ENCODE measurements at places on chromosomes 3 and 15. TPM values are rescaled to one million over a fixed set of nuclear protein-coding genes. Genes with fewer than 3 reads are reported as not detected.

The FBLN2 gene
- 13.8 TPM for total RNA-seq

The ARPC4 gene
- 179 TPM for total RNA-seq

The MORC1 gene
- not detected for total RNA-seq

The ARGFX gene
- not detected for total RNA-seq

The VEPH1 gene
- total RNA-seq: 24.0 TPM

The COL6A5 gene
- total RNA-seq: not detected
